ENCODE measurements at places on chromosomes 5 and 9.

DNA sequence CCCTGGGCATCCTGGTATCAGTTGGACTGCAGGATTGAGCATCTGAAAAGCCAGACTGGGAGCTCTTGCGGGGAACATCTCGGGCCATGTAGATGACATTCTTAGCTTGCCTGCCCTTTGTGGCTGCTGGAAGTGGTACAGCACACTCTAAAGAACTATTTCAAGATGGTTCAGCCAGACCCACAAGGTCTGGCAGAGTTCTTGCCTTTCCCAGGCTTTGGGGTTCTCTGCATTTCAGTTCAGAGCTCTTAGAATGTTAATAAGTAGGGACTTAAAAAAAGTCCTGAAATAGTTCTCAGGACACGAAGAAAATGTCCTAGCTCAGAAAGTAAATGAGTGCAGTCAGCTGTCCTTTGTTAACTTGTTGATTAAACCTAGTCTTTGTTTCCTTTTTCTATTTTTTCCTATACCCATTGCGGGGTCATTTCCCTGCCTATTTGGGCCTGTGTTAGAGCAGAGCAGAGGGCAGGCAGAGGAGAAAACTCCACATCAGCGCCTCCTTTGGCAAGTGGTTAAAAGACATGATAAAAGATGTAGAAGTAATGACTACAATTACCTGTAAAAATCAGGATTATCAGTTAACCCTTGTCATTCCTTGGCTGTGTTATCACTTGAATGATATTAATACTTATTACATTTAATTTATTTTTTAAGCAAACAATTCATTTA lies 291.5 kb downstream of the ZSWIM6 start:
- DNase-seq, result no peak

- no peak for DNase-seq
Observed at GRCh38 chr5:139075066-139076050, 122.8 kb downstream of the SIL1 start.

DNA sequence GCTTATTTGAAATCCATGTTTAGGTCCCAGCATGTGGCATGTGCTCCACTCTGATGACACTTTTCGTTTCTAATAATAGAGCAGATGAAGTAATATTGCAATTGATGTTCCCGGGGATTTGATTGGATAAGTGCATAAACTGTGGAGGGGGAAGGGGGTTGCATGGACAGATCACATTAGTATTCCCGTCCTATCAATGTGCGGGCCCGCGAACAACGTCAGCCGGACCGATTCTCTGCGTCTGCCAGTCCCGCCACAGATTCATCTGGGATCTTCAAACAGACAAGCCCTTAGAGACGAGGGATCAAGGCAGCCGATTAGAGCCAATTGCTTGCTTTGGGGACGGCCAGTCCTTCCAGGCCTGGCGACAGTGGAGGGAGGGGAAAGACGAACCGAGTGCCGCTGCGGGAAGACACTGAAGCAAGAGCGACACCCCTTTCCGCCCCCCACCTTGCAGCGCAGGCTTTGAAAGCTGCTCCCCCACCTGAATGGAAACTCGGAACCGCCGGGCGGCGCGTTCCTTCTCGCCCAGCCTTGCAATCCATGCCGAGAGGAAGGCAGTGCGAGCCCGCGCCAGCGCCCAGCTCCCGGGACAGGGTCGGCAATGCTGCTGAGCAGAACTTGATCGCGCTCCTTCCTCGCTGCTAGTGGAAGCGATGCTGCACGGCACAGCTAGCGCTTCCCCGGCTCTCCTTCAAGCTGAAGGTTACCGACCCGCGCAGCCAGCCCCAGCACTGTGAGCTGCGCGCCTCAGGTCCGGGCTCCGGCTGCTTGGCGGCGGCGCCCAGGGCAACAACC lies at the start of gene RGS7BP:
TSS of gene RGS7BP (plus strand) at position 247 of the 798 bp plus-strand sequence. CDS start 610 bp downstream, outside the sequence.
- DNase-seq, result peak; percentile 28

GRCh38 chr9:19030899-19031298 lies 2.1 kb downstream of the SAXO1 start:
- no peak for DNase-seq

GRCh38 chr5:137960819-137961218 lies 71.6 kb downstream of the PKD2L2 start:
- DNase-seq, result no peak

- DNase-seq, result peak; percentile 10
Observed at GRCh38 chr9:105103776-105104175, 140.7 kb upstream of the SLC44A1 start.

DNA sequence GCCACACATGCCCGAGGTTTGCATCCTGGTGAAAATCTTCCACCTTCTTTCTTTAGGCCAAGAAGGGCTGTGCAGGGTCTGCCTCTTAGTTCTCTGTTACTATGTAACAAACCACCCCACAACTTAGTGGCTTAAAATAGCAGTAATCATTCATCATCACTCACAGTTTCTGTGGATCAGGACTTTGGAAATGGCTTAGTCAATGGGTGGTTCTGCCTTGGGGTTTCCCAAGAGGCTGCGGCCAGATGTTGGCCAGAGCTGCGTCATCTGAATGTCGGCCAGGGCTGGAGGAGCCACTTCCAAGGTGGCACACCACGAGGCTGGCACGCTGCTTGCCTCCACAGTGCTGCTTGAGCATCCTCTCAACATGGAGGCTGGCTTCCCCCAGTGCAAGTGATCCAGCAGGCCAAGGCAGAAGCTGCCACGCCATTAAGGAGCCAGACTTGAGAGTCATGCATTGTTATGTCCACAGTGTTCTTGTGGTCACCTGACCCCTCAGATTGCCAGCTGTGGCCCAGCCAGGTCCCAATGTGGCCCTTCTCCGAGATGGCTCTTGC lies 135.2 kb downstream of the RXRA start:
- DNase-seq, result no peak

GRCh38 chr5:7320701-7321301 lies 75.1 kb upstream of the ADCY2 start:
- peak; percentile 75 for DNase-seq

DNA sequence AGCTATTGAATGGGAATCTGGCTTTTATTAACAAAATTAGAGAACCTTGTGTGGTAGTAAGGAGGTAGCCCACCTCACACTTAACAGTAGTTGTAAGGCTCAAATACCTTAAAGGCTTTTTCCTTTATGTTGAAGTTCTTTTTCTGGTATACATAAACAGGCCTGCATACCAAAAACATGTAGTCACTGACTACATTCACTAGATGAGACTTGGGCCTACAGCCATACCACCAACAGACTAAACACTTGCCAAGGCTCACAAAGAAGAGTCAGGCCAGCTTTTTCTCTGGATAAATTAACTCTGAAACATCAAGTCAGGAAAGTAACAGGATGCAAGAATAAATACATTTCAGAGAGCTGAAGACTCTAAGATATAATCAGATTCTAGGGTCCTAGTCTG lies 78.6 kb upstream of the MPDZ start:
- peak; percentile 93 for DNase-seq

- DNase-seq, result no peak
Observed at GRCh38 chr9:33750307-33750838, 45.0 kb upstream of the PRSS3 start.

DNA sequence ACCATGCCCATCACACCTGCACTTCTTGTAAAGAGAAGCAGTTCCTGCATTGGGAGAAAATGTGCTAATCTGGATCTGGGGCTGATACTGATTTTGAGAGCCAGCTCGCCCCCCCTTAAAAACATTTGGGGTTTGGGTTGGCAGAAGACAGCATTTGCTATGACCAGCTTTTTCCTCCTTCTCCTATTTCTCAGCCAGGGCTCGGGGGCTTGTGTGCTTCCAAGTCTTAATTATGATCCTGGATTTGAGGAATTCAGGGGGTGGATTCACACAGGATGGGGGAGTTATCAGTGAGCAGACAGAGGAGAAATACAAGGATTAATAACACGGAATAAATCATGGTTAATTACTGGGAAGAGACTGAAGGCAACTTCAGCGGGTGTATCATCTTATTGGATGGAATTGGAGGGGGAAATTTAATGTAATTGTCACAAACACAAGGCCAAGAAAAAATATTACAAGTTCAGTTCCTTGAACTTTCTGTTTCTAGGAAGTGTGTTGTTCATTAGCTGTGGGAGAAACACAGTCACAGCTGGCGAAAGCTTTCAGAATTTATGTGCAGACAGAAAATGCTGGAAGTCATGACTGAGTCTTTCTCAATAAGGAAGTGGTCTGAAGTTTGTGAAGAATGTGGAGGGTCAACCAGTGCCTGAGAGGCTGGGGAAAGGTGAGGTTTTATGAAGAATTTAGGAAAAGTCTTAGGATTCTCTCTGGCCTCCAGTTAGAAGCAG lies 15.3 kb downstream of the C9orf152 start:
- peak; percentile 97 for DNase-seq

GRCh38 chr5:142322747-142323479 lies 1.9 kb downstream of the SPRY4 start:
- peak; percentile 64 for DNase-seq

GRCh38 chr9:4131946-4132345 lies 167.9 kb downstream of the GLIS3 start:
- DNase-seq, result peak; percentile 57

DNA sequence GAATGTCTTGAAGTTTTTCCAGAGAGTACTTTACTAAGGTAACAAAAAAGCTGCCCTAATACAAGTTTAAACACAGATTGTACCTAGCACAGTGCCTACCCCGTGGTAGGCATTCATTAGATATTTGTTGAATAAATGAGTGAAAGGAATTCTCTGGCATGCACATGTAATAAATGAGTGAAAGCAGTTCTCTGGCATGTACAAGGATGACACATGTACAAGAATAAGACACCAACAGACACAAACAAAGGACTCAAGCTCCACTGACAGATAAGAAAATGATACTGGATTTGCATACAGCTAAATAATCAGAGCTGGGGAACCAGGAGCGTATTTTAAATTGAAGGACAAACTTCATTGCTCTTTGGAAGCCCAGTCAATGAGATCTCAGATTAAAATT lies 535.8 kb downstream of the EFNA5 start:
- no peak for DNase-seq

DNA sequence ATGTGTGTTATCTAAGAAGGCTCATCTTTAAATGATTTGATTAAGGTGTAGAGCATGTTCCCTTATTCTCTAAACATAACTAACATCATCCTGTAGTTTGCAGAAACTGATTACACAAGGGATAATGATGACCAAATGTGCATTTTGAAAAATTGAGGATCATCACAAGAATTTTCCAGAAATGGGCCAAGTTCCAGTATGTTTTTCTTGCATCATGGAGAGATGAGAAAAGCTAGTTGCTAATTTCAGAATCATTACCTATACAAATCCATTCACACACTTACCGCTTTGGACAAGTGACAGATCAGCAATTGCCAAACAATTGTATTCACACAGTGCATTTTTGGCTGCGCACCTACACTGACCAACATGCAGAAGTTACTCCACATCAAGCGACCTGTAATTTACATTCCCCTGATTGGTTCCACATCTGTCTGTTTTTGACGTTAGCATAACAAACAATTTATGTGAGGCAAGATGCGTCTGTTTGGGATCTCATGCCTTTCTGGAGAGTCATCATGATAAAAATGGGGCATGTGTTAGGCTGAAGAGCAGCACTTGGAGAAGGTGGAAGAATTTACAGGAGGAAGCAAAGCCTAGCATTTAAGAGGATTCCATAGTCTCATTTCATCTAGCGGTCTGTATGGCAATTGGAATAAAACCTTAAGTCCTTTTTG lies 2.8 kb upstream of the BNC2 start:
- DNase-seq, result peak; percentile 62

GRCh38 chr5:125011947-125012346 lies 265.5 kb upstream of the ZNF608 start:
- no peak for DNase-seq

DNA sequence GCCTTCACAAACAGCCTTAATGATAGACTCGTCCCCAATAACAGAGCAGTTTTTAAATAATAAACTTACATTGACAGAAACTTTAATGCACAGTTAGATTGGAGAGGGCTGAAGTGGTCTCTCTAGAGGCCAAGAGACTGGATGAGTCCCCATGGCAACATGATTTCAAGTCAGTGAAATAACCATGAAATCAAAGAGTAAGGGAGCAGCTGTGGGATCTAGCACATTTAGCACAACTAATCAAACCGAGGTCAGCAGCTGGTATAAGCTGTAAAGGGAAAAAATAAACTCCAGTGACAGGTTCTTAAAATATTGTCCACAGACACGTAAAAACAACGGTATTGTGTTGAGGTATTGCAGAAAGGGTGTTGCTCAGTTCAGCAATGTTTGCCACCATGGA lies 916.6 kb downstream of the DNAH5 start:
- DNase-seq, result no peak

DNA sequence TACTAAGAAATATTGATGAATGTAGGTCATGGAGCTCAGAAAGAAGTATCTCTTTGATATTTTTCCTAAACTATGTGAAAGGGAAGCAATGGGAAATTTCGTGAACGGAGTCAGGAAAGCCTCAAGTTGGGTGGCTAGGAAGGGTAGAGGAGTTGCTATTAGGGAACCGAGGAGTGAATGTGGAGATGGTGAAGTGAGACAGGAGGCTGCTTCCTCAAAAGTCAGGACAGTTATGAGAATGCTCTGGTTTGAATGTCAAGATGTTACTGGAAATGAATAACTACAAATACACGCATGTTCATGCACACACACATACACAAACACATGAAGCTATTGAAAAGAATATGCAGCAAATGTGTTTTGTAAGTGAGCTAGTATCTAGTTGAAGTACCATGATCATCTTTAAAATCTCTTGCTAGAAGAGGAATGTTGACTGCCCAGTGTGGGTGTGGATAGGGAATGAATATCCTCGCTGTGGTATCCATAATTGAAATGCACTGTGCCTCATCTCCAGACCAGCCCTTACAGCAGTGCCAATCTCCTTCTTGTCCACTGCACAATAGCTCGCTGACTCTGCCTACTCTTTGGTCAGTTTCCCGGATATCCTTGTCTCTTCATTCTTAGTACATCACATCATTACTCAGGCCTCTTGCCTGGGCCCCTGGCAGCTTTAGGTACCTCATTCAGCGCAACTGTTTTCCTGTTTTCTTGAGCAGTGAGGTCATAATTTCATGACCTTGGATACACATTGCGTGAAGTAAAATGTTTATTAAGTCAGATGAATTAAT lies 21.9 kb upstream of the PDCD1LG2 start:
- no peak for DNase-seq

DNA sequence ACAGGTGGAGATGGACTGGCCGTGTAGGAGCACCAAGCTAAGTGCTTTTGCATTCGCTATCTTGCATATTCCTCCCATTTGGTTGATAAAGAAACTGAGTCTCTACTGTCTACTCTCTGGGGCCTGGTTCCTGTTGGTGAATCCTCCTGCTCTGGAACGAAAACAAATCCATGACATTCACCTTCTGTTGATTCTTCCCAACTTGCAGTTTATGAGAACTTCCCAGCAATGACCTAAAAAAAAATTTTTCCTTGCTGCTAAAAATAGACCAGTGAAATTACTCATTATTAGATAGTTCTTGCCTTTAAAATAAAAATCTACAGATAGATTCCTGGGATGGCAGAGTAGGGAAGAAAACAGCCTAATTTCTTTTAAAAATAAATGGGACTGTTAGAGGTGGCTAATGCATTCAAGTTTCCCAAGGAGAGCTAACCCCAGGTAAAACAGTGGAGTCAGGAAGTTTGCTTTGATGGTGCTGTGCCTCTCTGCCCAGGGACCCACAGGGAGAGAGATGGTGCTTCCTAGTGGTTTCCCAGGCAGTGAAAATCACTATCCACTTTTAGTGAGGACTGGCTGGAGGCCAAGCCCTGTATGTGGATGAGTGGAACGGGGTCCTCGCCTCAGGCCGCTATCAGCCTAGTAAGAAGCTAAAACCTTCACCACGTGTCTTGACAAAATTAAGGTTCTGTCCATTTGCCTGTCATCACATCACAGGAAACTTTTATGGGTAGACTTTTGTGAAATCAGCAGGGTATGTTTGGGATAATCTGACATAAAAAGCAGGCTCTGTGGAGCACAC lies 68.4 kb upstream of the NR3C1 start:
- DNase-seq, result peak; percentile 45
